ENCODE measurements at places on chromosomes 12 and 14.

- no peak for DNase-seq
Measured at GRCh38 chr12:92462049-92462448, 240.7 kb upstream of the PLEKHG7 start.

- DNase-seq = no peak
Measured at GRCh38 chr14:90911121-90911520, 94.9 kb upstream of the TTC7B start.

DNA sequence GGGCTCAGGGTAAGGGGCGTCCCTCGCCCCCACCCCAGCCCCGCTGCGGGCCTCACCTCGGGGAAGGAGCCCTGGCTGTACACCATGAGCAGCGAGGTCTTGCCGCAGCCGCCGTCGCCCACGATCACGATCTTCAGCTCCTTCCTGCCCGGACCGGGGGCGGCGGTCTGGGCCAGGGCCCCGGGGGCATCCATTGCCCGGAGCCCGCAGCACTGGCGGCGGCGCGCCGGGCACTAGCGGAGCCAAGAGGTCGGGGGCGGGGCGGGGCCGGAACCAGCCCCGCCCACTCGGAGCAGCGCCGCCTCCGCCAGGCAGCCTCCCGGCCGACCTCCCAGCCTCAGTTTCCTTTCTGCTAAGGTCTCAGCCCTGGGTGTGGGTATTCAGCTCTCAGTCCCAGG is at the start of gene RHOF:
Gene RHOF (minus strand): TSS at position 249 of the 398 bp plus-strand sequence. CDS start 55 bp downstream, at position 194.
- peak; percentile 72 for DNase-seq

GRCh38 chr14:90560991-90561390 is 164.2 kb downstream of the CALM1 start:
- no peak for DNase-seq

- DNase-seq = no peak
Measured at GRCh38 chr12:76035045-76035444, 3.5 kb upstream of the PHLDA1 start.

DNA sequence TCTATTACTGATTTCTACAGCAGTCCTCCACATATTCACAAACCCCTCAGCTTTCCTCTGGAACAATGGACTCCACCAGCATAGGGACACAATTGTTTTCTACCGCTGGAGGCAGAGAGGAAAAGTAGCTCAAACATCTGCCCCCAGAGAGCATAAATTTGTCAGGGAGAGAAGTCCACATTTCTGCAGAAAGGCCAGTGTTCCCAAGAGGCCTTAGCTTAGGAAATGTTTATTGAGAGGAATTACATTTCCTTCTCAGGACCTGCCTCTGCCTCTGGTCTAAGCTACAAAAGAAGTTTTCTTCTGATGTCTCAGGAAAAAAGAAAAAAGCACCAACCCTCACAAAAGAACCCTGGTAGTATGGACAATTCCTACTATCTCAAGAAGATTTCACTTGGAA is 217.8 kb upstream of the BMP4 start:
- no peak for DNase-seq

DNA sequence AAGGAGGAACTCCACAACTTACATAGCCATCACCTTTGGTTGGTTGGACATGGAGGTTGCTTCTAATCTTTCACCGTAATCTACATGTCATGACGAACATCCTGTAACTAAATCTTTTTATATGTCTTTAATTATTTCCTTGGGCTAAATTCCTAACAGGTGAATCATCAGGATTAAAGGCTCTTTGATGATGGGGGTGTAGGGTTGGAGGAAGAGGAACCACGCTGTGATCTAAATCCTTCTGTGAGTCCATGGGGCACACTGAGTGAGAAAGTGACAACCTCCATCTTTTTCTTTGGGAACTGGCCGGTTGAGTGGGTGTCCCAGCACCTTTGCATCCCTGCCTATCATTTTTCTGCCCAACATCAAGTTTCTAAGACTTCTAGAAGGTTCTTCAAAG is 31.1 kb upstream of the MAP1LC3B2 start:
- no peak for DNase-seq

GRCh38 chr12:52217223-52217622 is 15.8 kb upstream of the KRT7 start:
- DNase-seq = no peak

- no peak for DNase-seq
Measured at GRCh38 chr12:78864403-78864869, at the start of gene SYT1. SYT1 (plus strand) TSS chr12:78864774.

GRCh38 chr12:10069099-10069498 is 29.7 kb downstream of the CLEC1A start:
- no peak for DNase-seq

- no peak for DNase-seq
Measured at GRCh38 chr14:99654235-99654985, 9.5 kb downstream of the HHIPL1 start.

DNA sequence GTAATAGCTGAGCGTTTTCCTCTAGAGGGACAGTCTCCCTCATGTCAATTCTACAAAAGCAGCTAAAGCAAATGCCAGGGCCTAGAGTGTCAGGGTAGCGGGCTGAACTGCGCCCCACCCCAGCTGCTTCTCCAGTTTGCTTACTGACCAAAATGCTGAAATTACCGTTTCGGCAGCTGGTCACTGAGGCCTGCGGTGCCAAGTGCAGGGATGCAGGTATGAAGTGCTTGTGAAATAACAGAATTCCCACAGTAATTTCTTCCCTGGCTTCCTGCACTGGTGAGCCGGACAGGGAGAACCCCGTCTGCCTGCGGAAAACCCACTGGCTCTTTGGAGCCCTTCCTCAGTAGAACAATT is 19.1 kb downstream of the PSMC1 start:
- DNase-seq = no peak
